ENCODE measurements at places on chromosomes 2 and 18.

GRCh38 chr18:44245019-44245418 lies 435.7 kb upstream of the SETBP1 start:
- no peak for DNase-seq

GRCh38 chr2:71798266-71799012 lies 345.1 kb downstream of the DYSF start:
- peak; percentile 61 for DNase-seq

DNA sequence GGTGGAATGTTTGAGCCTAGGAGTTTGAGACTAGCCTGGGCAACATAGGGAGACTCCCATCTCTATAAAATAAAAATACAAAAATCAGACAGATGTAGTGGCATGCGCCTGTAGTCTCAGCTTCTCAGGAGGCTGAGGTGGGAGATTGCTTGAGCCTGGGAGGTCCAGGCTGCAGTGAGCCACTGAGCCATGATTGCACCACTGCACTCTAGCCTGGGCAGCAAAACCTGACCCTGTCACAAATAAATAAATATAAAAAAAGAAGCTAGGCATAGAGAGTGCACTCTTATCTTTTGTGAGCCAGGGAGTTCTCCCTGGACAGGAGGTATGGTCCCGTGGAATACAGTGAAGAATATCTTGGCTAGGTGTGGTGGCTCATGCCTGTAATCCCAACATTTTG lies 11.0 kb upstream of the KYNU start:
- DNase-seq, result no peak

DNA sequence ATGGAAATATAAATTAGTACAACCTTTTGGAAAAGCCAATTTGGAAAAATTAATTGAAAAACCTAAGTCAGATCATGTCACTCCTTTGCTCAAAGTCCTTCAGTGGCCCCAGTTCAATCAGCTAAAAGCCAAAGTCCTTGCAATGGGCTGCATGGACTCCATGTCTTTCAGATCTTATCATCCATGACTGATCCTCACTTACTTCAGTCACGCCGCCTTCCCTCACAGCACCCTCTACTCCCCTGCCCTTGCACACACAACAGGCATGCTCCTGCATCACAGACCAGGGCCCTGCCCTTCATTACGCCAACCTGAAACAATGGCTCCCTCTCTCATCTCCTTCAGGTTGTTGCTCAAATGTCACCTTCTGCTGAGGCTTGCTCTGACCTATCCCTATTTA lies 15.6 kb downstream of the KANSL3 start:
- no peak for DNase-seq

DNA sequence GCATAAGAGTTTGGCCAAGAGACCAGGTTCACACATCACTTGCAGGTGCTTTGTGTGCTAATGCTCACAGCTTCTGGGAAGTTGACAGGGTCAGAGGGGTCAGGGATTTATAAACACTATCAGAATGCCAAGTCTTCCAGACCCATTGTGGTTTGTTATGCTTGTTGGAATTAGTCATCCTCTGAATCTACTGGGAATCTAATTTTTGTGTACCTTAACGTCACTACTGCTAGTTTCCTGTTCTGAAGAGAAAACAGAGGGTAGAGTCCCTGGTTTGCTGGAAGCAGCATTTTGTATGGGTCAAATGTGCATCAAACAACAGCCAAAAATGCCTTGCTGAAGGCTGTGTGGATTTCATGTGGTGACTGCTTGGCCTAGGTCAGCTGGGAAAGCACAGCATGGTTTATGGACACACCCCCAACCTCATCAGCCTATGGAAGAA lies 33.3 kb downstream of the ANTXR1 start:
- peak; percentile 86 for DNase-seq

- DNase-seq, result peak; percentile 33
Observed at GRCh38 chr2:225177098-225177497, 134.8 kb upstream of the DOCK10 start.

GRCh38 chr2:218870984-218871344 lies 9.7 kb upstream of the WNT10A start:
- DNase-seq, result no peak

DNA sequence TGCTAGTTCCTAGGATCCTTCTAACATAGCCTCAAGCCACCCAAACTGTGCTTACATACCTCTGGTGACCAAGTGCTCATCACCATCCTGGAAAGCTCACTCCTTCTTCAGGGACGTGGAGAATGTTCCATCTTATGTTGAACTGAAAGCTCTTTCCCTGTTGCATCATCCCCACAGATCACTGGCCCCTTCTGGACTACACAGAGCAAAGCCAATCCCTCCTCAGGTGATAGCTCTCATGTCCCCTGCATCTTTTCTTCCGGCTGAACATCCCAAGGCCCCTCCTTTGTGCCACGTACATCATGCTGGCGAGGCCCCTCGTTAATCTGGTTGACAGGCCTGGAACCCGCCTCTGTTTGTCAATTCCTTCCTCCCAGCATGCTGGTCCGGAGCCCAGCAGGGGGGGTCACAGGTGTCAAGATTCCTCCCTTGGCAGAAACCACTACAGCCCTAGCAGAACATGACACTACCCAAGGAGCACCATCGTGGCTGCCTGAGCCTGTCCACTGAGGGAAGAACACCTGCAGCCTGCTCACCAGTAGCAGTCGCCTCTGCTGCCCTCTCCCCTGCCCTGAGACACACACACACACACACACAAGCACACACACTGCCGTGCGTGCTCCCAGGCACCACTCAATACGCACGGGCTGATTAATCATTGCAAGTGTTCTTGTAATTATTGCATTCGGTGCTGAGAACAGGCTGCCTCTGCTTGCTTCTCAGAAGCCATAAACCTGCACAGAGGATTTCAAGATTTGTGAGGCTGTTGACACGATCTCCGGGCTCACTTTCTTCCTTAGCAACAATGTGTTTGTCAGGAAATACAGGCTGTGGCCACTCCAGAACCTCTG lies 6.3 kb upstream of the KCNK3 start:
- no peak for DNase-seq

GRCh38 chr2:54204476-54204875 lies 51.6 kb downstream of the TSPYL6 start:
- DNase-seq, result no peak

DNA sequence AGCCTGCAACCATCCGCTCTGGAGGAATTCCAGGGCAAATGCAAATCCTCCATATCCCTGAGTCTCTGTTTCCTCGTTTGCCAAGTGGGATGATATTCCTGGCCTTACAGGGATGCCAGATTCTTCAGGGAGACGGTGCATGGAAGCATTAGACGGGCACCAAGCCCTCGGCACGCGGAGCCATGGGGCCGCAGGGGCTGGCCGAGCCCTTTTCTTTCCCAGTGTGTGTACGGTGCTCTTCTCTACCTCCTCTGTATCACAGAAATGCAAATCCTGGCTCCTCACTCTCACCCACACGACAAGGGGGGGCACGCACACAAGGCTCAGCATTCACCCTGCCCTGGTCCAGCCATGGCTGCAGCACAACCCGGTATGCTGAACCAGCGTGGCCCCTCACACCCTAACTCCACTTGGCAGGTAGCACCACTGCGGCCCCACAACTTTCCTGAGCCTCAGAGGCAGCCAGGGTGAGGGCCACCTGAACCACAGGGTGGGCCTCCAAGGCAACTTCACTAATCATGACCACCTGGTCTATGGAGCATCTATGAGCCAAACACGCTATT lies 64.1 kb upstream of the SALL3 start:
- no peak for DNase-seq

DNA sequence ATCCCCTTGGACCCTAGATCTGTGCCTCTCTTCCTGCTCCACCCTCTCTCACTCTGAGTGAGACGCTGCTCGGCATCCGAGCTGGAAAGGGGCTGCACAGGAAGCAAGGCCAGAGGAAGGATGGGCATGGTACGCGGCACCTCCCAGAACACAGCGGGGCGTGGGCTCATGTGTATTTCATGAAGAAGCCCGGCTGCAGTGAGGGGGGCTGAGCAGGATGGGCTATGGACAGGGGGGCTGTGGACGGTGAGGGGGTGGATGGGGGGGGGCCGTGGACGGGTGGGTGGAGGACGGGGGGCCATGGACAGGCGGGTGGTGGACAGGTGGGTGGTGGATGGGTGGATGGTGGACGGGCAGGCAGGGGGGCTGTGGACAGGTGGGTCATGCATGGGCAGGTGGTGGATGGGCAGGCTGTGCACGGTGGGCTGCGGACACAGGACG lies 28.5 kb downstream of the SLC66A2 start:
- DNase-seq, result no peak

DNA sequence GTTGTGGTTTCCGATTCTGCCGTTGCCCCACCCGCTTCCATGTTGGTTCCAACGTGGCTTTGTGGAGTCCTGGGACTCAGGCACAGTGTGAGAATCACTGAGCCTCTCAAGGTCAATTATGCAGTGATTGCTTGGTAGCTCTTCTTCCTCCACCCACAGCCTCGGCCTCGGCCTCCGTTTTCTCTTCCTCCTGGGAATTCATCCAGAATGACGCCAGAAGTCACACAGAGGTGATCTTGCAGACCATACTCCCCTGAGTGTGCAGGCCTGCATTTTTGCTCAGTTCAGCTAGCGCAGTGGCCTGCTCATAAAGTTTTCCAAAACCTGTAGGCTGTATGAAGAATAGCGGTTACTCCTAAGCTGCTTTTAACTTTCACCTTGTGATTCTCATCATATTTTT lies 273.3 kb downstream of the GBX2 start:
- DNase-seq, result no peak

GRCh38 chr2:60007671-60008070 lies 545.8 kb downstream of the BCL11A start:
- DNase-seq, result no peak

- no peak for DNase-seq
Observed at GRCh38 chr2:16260041-16260830, 319.9 kb downstream of the MYCN start.

- no peak for DNase-seq
Observed at GRCh38 chr2:86610871-86611270, 12.8 kb downstream of the RNF103 start.

DNA sequence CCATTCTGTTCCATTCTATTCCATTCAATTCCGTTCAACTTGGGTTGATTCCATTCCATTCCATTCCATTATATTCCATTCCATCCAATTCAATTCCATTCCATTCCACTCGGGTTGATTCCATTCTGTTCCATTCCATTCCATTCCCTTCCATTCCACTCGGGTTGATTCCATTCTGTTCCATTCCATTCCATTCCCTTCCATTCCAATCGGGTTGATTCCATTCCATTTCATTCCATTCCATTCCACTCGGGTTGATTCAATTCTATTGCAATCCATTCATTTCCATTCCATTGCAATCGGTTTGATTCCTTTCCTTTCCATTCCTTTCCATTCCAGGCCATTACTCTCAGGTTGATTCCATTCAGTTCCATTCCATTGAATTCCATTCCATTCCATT lies 1138.4 kb downstream of the RPIA start:
- DNase-seq, result no peak

DNA sequence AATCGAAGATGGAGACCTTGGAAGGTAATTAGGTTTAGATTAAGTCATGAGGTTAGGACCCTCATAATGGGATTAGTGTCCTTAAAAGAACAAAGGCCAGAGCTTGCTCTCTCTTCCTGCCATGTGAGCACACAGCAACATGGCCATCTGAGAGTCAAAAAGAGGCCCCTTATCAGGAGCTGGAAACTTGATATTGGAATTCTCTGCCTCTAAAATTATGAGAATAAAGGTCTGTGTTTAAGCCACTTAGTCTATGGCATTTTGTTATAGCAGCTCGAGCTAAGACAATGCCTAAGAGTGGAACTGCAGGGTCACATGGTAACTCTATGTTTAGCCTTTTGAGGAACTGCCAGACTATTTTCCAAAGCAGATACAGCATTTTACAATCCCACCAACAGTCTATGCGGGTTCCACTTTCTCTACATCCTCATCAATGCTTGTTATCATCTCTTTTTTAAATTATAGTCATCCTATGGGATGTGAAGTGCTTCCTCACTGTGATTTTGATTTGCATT lies 42.4 kb downstream of the THADA start:
- DNase-seq, result no peak

DNA sequence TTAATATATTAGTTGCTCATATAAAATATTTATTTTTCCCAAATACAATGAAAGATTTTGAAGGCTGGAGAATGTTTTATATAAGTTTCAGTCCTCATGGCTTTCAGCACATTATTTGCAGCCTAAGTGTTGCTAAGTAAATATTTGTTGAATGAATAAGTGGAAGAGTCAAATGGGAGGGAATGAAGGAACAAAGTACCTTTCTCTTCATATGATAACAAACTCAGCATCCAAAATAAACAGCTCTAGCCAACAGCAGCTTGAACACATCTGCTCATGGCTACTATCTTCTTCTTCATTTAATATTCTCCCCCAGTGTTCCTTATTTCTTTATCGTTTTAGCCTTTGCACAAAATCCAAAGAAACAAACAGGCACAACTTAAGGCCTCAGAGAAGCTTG lies 385.2 kb upstream of the PIK3C3 start:
- DNase-seq, result no peak

GRCh38 chr18:62730941-62731340 lies 15.6 kb downstream of the PHLPP1 start:
- DNase-seq, result no peak

GRCh38 chr2:223465793-223466192 lies 136.4 kb downstream of the SCG2 start:
- peak; percentile 95 for DNase-seq

GRCh38 chr2:224030786-224031185 lies 8.3 kb downstream of the SERPINE2 start:
- DNase-seq, result no peak

Data from ELR (cell line).